SK-N-SH treated with all-trans-retinoic acid at 6 μM for 48 hours (cell line): ENCODE measurements at places on chromosomes 13 and 19.
A peak's percentile ranks its signal among the peaks of the same experiment; 100 is the strongest.

DNA sequence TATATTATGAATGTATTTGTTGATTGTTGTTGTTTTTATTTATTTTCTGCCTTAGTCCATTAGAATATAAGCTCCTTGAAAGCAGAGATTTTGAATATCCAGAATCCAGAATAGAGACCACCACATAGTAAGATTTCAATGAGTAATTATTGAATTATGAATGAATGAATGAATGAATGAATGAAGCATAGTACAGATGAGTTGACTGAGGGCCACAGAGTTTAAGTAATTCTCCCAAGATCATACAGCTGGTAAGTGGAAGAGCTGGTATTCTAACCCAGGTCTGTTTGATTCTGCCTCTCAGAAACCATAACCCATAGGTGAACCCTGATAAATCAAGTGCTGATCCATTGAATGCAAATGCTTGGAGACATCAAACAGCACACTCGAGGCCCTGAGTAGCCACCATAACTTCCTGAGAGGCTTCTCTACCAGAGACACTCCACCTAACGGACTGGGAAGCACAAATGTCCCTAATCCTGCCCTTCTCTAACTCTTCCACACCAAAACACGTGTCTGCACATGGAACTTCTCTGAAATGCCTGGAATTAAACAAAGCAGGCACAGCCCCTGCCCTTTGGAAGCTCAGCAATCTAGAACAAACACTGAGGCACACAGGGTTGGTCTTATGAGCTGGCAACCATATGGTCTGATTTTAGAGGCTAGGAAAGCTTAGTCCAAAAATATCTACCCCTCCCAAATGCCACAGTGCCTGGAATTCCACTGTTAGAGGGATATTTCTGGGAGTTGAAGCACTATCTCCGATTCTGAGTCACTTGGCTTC, 190.1 kb downstream of the FOXO1 start:
- peak; percentile 83 for ATAC-seq

GRCh38 chr19:1501200-1501595, 10.2 kb downstream of the REEP6 start:
- no peak for ATAC-seq

DNA sequence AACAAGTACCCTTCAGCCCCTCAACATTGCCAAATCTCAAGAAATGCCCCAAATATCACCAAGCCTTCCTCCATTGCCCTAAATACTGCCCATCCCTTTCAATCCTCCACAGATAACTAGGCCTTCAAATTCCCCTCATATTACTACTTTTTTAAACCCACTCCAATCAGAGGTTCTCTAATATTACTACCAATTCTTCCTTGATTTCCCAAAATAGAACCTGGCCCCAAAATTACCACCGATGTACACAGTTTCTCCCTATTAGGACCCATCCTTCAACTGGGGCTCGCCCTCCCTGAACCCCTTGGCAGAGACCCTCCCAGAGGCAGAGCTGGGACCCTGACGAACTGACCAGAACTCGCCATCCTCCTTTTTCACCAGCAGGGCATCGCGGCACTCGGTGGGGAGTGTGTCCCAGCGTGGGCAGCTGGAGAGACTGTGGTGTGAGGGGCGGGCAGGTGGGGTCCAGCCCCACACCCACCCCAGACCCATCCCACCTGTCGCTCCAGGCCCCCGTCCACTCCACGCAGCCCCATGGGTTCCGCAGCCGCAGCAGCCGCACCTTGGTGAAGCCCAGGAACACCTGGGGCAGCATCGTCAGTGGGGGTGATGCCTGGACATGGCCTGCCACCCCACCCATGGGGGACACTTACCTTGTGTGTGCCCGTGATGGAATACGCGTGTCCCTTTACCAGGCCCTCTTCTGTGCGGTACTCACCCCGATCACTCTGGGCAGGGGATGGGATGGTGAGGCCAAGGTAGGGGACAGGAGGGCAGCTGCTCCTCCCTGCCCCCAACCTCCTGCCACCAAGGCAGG, 6.1 kb downstream of the CAPN12 start:
- no peak for ATAC-seq

DNA sequence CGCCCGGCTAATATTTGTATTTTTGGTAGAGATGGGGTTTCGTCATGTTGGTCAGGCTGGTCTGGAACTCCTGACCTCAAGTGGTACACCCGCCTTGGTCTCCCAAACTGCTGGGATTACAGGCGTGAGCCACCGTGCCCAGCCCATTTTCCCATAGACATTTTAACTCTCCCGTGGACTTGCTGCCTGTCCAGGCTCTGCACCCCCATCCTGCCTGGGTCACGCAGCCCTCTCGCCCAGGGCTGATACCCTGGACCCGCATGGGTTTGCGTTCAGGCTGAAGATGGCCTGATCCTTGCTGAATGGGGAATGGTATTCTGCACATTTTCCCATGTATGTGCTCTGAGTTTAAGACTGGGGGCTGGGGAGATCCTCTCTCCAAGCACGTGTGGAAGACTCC, 46.0 kb upstream of the RANBP3 start:
- ATAC-seq, result no peak

- no peak for ATAC-seq
Measured at GRCh38 chr13:43244481-43244880, 221.1 kb downstream of the DNAJC15 start.

DNA sequence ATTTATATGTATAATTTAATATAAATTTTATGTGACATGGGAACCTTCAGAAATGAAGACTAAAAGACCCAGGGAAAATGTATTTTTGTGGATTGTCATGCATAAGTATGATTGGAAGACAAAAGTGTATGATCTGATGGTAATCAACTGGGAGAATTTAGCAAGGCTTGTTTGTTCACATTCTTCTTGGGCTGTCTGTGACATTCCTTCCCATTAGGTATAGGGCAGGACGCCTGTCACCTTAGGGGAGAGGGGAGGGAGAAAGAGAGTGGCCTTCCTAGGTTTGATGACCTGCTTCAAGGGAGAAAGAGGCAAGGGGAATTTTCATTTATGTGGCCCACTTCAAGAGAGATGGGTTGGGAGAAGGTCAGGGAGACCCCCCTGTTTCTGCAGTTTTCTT, 22.4 kb downstream of the PIBF1 start:
- ATAC-seq, result no peak
